COR-L47 (cell line): ENCODE measurements at places on chromosomes 5 and 9.

GRCh38 chr5:58847041-58847440 lies 264.2 kb downstream of the RAB3C start:
- DNase-seq, result no peak

DNA sequence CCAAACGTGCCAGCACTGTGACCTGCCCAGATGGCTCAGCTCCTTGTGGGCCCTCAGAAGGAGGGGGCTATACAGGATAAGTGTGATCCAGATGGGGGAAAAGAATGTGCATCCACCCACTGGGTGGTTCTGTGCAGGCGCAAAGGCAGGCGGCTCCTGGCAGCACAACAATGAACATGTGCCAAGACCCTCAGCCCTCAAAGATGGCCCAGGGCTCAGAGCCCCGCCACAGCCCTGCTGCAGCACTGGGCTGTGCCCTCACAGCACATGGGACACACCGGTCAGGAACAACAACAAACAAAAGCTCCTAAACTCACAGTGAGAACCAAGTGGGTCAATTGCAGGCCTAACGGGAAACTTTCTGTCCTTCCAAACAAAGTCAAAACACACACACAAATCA lies 4.7 kb downstream of the SEMA4D start:
- no peak for DNase-seq

DNA sequence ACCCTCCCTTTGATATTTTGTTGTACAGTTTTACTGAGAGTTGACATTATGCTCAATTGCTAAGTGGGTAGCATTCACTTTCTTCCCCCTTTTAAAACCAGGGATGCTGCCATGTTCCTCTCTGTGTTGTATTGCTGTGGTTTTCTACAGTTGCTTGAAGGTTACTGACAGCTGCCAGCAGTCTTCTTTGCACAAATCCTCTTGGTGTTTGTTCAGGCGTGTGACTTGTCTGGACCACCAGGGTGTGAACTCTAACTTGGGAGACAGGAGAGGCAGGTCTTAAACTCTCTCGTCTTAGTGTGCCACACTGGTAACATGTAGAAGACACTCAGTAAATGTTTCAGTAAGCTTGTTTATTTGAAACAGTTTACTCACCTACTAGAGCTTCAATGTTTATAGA lies 25.1 kb downstream of the SLC44A1 start:
- DNase-seq, result no peak

DNA sequence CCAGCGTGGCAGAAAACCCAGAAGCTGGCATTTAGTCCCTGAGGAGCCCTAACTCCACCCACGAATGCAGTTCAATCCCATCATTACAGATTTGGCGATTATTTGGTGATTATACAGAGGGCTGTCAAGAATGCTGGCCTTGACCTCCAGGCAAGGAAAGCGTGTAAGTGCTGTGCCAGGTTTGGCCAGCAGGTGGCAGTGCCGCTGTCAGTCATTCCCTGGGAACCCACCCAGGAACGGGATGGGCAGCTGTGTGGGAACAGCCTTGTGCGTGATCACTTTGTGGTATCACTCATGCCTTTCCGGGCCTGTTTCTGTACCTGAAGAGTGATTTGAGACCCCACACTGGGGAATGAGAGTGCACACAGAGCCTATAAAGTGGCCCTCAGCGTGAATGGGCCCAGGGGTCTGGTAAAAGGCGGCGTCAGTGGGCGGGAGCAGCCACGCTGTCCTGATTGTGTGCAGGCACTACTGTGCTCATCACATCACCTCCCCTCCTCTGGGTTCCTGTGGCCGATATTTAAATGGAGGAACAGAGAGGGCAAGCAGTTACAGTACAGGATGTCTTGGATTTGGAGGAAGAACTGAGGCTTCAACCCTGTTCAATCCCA lies 215.6 kb downstream of the ROR2 start:
- DNase-seq, result peak; percentile 40

- DNase-seq, result no peak
These were observed 25.7 kb downstream of the FAM174A start for GRCh38 chr5:100560860-100561259.

- no peak for DNase-seq
These were observed 12.1 kb downstream of the C6 start for GRCh38 chr5:41201082-41201772.

DNA sequence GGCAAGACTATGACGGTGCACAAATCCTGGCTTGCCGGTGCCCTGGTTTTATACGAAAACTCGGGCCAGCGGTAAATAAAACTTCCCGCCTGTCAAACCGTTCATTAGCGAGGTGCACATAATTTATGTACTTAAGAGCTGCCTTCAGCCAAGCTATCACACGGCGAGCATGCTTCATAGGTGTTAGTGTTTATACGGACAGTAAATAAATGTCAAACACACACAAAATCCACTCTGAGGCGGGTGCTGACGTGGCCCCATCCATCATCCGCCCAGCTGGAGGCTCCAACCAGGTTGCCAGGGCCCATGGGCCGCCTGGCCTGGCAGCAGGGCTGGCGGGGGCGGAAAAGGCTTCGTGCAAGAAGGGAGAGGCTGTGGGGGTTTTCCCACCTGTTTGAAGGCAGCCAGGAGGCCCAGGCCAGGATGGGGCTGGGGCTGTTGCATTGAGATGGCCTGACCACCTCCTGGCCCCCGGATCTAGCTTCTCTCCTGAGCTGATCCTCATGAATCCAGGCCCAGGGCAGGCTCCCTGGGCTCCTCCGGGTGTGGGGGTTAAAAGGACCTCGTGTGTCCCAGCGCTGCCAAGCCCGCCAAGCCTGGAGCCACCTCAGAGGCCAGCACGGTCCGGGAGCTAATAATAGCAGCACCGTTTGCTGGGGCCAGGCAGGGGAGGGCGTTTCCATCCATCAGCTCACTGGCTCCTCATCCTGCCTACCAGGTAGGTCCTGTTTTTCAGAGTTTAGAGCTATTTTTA lies 43.2 kb downstream of the BARX1 start:
- DNase-seq, result peak; percentile 79

DNA sequence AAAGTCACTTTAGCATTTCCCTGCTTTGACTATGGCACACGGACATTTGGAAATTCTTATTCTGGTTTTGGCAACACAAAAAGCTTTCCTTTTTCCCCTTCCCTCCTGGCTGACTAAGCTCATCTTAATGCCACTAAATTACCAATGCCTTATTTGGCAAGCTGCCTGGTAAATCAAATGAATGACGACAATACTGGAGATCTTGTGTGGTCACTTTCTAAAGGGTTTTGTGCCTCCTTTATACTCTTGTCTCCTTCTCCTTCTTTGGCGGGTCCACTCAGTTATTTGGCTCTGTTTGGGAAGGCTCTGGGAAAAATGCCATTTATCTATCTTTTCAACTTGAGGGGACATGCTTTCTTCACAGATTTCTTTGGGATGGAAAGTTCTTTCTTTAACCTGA lies 34.9 kb downstream of the SH3GL2 start:
- peak; percentile 69 for DNase-seq

GRCh38 chr5:131647048-131647769 lies 12.2 kb upstream of the RAPGEF6 start:
- DNase-seq, result no peak

DNA sequence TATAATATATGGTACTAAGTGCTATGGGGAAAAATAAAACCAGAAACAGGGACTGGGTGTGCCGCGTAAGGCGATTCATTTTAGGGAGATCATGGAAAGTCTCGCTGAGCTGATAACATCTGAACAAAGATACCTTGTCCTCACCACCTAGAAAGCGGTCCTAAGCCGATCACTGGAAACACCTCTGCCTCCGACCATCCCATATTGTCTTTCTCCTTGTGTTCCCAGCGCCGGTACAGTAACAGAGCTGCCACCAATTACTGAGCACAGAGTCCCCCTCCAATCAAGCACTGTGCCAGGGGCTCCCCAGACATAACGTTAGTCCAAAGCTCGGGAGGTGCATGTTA lies 704 bp downstream of the CCDC112 start:
- DNase-seq, result no peak

- DNase-seq, result no peak
These were observed 13.5 kb upstream of the B4GALT1 start for GRCh38 chr9:33180526-33181184.

GRCh38 chr9:126984969-126985368 lies 70.4 kb downstream of the RALGPS1 start:
- no peak for DNase-seq

DNA sequence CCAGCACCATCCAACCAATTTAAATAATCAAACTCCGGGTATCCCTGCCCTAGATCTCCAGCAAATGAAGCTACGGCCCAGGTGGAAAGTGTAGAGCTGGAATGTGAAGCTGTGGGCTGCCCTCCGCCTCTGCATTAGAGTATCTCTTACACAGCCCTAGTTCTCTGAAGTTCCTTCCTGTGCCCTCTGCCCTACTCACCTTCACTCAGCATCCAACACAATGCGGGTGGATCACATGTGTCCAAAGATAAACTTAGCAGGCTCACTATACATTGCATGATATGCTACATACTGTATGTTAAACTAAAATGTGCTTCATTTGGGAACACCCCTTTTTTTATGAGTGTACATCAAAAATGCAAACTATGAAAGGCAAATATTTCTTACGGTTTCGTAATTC lies 70.0 kb upstream of the RAD23B start:
- DNase-seq, result no peak

DNA sequence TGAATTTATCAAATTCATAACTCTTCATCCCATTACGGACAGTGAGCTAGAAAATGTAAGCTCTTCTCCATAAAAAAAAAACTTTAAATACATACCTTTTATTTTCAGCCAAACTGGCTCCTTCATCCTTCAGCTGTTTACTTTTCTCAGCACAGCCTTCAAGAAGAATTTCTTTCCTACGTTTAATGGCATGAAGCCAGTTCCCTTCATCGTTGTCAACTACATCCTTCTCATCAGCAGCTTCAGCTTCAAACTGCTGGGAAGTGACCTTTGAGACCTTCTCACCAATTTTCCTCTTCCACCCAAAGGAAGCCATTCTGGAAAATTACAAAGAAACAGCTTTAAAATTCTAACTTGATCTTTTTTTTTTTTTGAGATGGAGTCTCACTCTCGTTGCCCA lies 9.1 kb downstream of the TTC33 start:
- DNase-seq, result no peak

GRCh38 chr5:62536232-62536631 lies 42.4 kb upstream of the LRRC70 start:
- no peak for DNase-seq

DNA sequence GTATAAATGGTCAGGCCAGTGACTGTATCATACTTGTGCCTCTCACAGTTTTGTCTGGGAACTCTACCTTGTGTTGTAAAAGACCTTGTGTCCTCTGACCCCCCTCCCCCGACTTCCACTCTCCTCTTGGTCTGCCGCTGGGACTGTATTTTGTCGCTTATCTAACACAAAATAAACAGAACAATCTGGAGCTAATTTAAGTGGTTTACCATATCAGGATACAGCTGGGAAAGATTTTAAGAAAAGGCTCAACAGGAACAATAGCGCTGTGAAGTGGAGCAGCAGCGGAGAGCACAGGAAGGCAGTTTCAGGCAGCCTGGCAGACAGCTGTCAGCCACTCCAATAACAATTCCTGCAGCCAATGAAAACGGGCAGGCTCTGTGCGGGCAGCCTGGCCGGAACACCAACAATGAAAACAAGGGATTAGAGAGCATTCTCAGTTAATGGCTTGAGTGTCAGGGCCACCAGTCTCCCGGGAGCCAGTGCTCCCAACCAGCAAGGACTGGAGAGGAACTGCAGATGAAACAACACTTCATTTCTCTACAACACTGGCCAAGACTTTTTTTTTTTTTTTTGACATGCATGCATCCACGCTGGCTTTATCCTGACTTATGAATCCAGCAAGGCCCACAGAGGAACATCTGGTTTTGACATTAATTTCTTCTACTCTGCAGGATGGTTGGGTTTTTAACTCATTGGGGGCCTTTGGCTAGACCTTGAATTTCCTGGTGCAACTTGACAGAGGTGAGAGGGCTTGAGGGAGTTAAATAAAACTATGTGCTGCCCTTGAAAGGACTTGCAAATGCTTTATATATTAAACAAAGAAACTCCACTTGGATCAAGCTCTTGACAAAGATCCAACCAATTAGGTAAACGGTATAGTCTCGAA lies 76.7 kb downstream of the ARSB start:
- peak; percentile 8 for DNase-seq

GRCh38 chr9:95776176-95776575 lies 99.3 kb upstream of the ERCC6L2 start:
- DNase-seq, result no peak

DNA sequence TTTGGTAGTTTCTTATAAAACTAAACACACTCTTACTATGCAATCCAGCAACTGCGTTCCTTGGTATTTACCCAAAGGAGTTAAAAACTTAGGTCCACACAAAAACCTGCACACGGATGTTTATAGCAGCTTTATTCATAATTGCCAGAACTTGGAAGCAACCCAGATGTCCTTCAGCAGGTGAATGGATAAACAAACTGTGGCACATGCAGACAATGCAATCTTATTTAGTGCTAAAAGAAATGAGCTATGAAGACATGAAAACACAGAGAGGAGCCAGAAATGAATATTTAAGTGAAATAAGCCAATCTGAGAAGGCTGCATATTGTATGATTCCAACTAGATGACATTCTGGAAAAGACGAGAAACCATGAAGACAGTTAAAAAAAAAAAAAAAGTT lies 10.7 kb downstream of the WNK2 start:
- DNase-seq, result peak; percentile 57

- no peak for DNase-seq
These were observed 74.3 kb downstream of the NIPBL start for GRCh38 chr5:36950586-36951457.

DNA sequence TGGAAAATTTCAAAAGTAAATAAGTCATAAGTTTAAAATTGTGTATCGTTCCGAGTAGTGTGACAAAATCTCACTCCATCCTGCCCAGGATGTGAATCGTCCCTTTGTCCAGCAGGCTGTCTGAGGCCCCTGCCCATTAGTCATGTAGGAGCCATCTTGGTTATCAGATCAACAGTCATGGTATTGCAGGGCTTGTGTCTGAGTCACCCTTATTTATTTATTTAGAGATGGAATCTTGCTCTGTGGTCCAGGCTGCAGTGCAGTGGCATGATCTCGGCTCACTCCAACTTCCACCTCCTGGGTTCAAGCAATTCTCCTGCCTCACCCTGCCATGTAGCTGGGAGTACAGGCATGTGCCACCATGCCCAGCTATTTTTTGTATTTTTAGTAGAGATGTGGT lies 30.2 kb downstream of the ITGA2 start:
- DNase-seq, result no peak

DNA sequence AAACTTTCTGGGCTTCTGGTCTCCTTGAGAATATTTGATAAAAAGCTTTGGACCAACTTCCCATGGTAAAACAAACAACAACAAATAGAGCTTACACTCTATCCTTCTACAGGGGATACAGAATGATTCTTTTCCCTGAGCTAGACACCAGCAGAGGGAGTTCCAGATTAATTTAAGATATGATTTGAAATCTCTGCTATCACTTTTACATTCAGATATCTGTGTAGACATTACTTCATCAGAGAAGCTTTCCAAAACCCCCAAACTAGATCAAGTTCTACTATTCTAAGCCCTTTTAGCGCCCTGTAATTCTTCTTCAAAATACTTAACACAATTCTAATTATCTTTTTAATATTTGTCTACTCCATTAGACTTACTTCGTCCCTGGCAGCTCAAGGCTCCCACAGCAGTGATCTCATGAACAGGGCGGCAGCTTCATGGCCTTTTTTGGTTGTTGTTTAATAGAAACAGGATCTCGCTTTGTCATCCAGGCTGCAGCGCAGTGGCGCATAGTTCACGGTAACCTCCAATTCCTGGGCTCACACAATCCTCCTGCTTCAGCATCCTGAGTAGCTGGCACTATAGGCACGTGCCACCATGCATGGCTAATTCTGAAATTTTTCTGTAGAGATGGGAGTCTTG lies 955 bp upstream of the GALNT12 start:
- peak; percentile 8 for DNase-seq

- DNase-seq, result peak; percentile 63
These were observed 3.8 kb downstream of the FAM219A start for GRCh38 chr9:34454571-34455065.
